Left cardiac atrium (tissue), 4 donors: ENCODE measurements at places on chromosomes 5 and 9. TPM values are rescaled to one million over a fixed set of nuclear protein-coding genes. Genes with fewer than 3 reads are reported as not detected.

The IL33 gene
- 50.1 TPM for total RNA-seq

The TMEM174 gene
- not detected for total RNA-seq

The AGXT2 gene
- total RNA-seq, result not detected

The PRLR gene
- 2.1 TPM for total RNA-seq

The ABLIM3 gene
- 106 TPM for total RNA-seq

The ARHGEF37 gene
- total RNA-seq, result 17.3 TPM

The FBN2 gene
- 1.6 TPM for total RNA-seq

The DNAJA1 gene
- total RNA-seq, result 75.5 TPM

The PCDHAC2 gene
- total RNA-seq, result 2.9 TPM
